CMK (cell line): ENCODE measurements at places on chromosomes 16 and 17.

GRCh38 chr16:21610006-21610544, 10.7 kb downstream of the METTL9 start:
- DNase-seq, result no peak

DNA sequence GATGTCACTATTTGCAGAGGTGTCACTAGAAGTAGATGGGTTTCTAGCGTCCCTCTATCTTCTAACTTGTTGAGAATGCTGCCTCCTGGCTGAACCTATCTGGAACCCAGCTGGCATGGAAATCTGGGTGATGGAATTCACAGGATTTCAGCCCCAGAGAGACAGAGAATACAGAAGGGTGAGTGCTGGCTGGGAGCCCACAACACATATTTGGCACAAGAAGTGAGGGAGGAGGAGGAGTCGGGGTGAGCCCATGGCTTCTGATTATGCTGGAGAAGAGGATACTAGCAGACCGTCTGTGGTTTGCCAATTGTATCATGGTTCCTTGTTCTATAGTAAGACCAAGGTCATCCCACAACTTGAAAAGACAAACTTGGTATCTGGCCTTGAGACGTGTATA, 557.8 kb upstream of the SALL1 start:
- DNase-seq, result no peak

GRCh38 chr17:11986942-11987329, 10.3 kb downstream of the ZNF18 start:
- no peak for DNase-seq

- no peak for DNase-seq
These were observed 47.0 kb downstream of the TNFRSF13B start for GRCh38 chr17:16924696-16925440.

DNA sequence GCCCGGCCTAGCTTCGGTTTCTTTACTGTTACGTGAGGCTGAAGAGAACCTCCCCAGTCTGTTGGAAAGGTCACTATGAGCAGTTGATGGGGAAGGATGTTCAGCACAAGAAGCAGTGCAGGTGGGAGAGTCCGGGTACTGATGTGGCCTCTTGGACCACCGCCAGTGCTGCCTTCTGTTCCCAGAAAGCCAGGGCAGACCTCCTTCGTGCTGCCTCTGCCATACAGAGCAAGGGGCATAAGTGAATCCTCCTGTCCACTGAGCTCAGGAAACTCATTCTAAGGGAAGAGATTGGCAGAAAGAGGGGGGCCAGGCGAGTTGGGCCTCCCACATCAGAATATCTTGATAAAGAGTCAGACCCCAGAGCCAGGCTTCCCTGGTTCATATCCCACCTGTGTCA, 3.7 kb downstream of the PPP4C start:
- DNase-seq, result no peak

DNA sequence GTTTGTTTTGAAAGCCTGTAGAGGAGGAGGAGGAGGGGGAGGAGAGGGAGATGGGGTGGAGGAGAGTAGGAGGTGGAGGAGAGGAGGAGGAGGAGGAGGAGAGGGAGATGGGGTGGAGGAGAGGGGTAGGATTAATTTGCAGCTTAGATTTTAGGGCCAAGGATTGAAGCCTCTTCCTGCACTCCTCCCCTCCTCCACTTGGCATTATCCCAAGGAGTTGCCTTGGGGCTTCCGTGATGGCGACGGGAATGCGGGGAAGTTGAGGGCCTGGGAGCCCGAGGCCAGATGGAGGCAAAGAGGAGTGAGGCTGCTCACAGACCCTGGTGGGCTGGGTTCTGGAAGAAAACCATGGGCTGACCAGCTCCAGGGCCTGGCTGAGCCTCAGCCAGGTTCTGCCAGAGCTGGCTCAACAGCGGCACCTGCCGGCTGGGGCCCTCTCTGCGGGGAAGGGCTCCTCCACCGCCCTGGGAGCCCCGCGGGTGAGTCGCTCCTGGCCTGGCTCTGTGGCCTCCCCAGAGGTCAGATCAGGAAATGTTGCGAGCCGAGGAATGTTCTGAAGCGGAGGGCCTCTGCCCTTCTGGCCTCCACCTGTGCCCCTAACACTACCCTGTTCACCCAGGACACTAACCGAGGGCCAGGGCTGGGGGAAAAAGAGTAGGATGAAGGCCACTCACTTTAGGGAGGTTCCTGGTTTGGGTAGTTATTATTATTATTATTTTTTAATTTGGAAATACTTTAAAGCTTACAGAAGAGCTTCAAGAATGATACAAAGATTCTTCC, 23.9 kb upstream of the FMNL1 start:
- peak; percentile 77 for DNase-seq

- DNase-seq, result no peak
These were observed 247.9 kb downstream of the SEC14L1 start for GRCh38 chr17:77388384-77389306.

GRCh38 chr16:79656553-79657115, 56.1 kb upstream of the MAF start:
- DNase-seq, result no peak

- DNase-seq, result no peak
These were observed 197.1 kb downstream of the BCAS3 start for GRCh38 chr17:60874772-60875171.

DNA sequence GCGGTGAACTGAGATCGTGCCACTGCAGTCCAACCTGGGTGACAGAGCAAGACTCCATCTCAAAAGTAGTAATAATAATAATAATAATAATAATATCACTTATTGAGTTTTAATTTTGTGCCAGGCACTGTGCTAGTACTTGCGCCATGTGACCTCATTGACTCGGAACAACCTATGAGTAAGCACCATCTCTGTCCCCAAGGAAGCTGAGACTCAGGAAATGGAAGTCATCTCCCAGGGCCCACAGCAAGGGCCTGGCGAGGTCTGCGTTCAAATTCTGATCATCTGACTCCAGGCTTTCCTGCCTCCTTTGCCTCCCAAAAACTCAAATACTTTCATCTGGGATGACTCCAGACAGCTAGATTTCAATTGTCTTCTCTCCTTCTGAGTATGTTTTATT, 162.9 kb downstream of the SEC14L1 start:
- DNase-seq, result no peak
